ENCODE measurements at places on chromosomes 4 and X. TPM values are rescaled to one million over a fixed set of nuclear protein-coding genes. Genes with fewer than 3 reads are reported as not detected.

ESX1 gene
- not detected for polyA plus RNA-seq

DNA sequence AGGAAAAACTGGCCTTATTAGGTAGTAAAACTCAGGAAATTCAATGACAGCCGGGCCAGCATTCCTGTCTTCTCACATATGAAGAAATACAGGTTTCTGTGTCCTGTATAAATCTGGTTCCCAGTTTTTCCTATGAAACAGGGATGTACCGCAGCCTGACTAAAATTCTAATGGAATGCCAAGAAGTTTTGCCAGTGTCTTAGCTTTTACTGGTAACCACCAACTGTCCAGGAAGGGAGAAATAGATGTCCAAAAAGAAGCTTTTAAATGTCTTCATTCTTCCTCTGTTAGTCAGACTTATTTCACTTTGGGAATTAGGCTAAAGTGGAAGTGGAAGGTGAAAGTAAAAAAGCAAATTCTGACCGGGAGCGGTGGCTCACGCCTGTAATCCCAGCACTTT lies 108.0 kb upstream of the TBL1X start:
- no peak for DNase-seq

- DNase-seq: no peak
Observed at GRCh38 chr4:44425614-44426208, 22.9 kb downstream of the KCTD8 start.

DNA sequence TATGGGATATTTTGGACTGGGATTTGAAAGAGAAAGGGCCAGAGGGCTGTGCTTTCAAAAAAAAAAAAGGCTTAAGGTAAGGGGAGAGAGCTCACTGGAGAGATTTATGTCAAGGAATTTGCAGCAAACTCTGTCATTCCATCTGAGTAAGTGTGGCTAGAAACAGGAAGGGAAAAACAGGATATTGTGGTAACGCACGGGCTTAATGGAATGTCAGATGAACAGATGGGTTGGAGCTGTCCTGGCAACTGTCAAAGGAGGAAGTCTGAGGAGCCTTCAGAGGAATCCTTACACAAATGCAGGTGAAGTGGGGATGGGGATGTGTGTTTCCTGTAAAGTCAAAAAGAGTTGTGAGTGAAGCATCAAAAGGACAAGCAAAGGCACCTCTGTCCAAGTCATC lies 15.1 kb upstream of the NKX3-2 start:
- no peak for DNase-seq

GRCh38 chr4:147524601-147525000 lies 43.7 kb downstream of the EDNRA start:
- DNase-seq: no peak

FDCSP gene
- polyA plus RNA-seq: not detected

DNA sequence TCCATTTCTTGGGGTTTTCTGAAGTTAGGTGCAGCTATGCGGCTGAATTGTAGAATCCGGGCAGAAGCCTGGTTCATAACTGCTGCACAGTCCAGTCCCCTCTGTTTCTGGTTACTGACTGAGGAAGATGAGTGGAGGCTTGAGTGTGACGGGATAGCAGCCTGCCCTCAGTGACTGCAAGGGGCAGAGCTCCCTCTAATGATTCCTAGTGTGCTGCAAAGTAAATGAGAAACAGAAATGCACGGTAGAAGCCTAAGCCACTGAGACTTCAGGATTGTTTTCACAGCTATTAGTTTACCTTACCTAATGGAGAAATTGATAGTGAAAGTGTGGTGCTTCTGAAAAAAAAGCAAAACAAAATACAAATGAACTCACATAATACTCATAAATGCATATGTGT lies 189.2 kb downstream of the GPM6A start:
- DNase-seq: no peak

GRCh38 chrX:153684467-153685155 lies 3.1 kb upstream of the SLC6A8 start:
- DNase-seq: peak; percentile 66

- no peak for DNase-seq
Observed at GRCh38 chr4:146443525-146443924, 78.2 kb downstream of the SLC10A7 start.

DNA sequence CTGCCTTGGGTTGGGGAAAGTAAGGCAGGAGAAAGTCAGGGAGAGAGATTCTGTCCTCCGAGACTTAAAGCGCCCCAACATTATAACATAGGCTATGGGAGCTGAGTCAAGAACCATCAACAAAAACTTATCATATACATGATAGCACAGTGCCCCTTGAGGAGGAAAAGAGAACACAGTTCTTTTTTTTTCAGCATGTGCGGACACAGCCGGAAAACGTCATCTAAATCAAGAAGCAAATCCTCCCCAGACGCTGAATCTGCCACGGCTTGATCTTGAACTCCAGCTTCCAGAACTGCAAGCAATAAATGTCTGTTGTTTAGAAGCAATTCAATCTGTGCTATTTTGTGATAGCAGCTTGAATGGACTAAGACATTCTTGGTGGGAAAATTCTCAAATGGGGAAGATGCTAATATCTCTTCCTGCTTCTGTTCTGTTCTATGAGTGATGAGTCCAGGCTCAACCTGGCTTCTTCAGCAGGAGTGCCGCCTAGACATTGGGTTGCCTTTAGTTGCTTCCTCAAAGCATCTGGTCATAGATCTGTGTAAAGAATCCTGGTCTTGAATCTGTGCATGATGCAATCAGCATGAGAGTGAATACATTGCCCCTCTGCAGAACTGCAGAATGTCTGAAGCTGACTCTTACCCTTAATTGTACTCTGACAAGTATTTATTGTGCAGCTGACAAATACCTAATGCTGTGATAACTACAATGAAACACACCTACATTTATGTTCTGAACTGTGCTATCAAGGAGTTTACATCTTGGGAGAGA lies 549.8 kb upstream of the PRKX start:
- DNase-seq: no peak

GRCh38 chrX:84258708-84259107 lies 70.7 kb upstream of the RPS6KA6 start:
- DNase-seq: no peak

MAP7D2 gene
- polyA plus RNA-seq: 3.6 TPM

DNA sequence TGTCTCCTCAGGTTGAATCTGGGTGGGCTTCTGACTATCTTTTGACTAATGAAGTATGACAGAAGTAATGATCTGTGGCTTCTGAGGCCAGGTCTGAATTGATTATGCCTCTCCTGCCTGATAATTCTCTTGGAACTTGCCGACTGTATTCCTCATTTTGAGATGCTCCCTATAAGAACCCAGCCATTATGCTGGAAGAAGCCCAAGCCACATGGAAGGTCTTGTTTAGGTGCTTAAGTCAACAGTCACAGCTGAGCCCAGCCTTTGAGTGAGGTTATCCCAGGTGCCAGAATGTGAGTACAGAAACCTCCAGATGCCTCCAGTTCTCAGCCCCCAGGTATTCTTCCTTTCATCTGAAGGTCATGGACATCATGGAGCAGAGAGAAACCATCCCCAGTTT lies 456.6 kb downstream of the IL15 start:
- no peak for DNase-seq

DNA sequence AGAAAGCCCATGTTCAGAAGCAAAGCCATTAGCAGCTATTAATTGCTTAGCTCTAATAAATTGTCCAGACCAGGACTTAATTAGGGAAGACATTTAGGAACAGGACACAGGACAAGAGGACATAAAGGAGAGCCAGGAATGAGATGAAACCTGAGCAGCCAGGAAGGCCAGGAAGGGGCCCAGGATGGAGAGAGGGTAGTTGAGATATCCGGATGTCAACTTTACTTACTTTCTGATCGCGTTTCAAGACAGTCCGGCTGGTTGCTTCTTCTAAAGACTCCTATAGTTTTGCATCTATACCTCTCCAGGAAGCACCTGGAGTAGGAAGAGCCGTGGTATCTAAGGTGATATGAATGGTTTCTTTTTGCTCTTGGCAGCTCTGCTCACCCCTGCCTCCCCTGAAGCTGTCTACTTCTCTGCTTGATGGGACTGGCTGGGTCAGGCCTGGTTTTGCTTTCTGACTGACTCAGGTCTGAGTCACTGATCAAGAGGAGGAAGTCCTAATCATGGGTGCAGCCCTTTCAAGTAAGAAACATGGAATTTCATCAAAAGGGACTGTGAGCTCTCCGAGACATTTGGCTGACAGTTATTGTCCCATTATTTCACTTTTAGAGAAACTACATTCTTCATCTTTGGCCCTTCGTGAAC lies 733.3 kb downstream of the RPA4 start:
- no peak for DNase-seq

GRCh38 chrX:149643496-149643895 lies 11.9 kb upstream of the TMEM185A start:
- DNase-seq: no peak

SLC6A14 gene
- polyA plus RNA-seq: not detected

GRCh38 chr4:68074397-68074796 lies 55.3 kb downstream of the TMPRSS11F start:
- DNase-seq: no peak

DNA sequence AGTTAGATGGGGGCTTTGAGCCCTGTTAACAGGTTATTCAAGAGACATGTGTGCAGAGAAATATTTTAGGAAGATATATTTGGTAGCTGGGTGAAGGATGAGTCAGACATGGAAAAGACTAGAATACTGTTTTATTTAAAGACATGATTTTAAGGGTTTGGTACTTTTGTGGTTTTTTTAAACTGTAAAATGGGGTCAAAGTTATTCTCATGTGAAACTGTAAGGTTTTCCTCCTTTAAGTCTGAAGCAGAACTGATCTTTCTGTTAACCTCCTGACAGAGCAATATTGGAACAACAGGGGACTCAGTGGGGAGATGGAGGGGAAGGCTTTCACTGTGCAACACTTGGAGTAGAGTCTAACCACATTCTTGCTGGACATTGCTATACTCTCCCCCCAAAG lies 112.4 kb upstream of the LSM6 start:
- DNase-seq: no peak

GRCh38 chr4:105551965-105552746 lies at the start of gene ARHGEF38:
Gene ARHGEF38 (plus strand): TSS chr4:105552620. CDS start chr4:105552766, 146 bp downstream.
- DNase-seq: peak; percentile 85

RNF128 gene
- polyA plus RNA-seq: 18.4 TPM

ARMCX1 gene
- 20.3 TPM for polyA plus RNA-seq

PCDH10 gene
- 0.69 TPM for polyA plus RNA-seq

DNA sequence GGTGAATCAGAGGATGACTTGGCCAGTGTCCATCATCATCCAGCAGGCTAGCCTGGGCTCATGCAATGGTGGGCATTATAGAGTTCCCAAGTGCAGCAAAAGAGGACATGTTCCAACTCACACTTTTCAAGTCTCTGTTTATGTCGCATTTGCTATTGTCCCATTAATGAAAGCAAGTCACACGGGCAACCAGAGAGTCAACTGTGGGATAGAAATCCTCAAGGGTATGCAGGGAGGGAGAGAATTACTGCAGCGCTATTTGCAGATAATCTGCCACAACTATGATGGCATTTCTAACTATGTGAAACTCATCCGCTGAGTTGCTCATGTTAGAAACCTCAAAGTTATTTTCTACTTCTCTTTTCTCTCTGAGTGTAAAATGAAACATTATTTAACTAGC lies 78.5 kb upstream of the TAB3 start:
- DNase-seq: no peak

DNA sequence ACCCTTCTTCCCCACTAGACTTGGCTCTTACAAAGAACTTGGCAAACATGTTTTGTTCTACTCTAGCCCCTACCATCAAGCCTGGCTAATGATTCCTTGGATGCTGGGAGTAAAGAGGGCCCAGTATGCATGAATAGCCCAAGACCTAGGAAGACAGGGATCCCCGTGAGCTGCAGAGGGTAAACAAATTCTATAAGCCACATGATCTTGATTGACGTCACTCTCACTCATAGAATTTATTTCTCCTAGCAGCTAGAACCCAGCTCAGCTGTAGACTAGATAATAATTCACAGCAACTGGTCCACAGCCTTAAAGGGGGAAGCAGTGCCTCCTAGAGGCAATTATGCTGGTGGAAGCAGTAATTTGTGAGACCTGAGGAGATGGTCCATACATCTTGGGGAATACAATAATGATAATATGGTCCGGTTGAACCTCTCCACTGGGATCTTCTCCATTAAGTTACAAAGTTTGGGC lies 16.1 kb upstream of the USO1 start:
- DNase-seq: peak; percentile 61

- DNase-seq: no peak
Observed at GRCh38 chrX:68672581-68673318, 25.3 kb downstream of the STARD8 start.

SPACA5 gene
- not detected for polyA plus RNA-seq

- no peak for DNase-seq
Observed at GRCh38 chrX:38891641-38892413, 90.6 kb downstream of the MID1IP1 start.

PNMA6E gene
- not detected for polyA plus RNA-seq

- no peak for DNase-seq
Observed at GRCh38 chr4:141548791-141549190, 87.6 kb upstream of the IL15 start.

NUP62CL gene
- polyA plus RNA-seq: 9.8 TPM

- no peak for DNase-seq
Observed at GRCh38 chrX:43666311-43666912, 10.3 kb downstream of the MAOA start.

TRIML2 gene
- not detected for polyA plus RNA-seq

TRAM1L1 gene
- 7.2 TPM for polyA plus RNA-seq

DNA sequence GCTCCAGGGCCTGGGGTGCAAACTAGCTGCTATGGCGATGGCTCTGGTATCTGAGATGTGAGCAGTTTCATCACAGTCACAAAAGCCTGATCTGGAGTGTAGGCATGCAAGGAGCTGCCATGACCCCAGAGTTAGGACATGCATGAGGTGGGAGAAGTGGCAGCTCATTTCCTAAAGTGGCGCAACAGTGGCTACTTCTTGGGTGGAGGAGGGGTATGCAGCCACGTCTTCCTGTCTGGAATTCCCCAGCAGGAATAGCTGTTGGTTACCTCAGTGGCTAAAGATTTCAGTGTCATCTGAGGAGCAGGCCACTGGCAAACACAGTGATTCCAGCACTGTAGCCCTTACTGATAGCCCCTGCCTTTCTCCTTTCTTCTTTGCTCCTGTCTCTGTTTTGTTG lies 1382.5 kb downstream of the C4orf33 start:
- DNase-seq: no peak

GRCh38 chr4:65747386-65747785 lies 77.1 kb upstream of the EPHA5 start:
- DNase-seq: no peak

GRCh38 chrX:24081661-24082154 lies 27.0 kb downstream of the EIF2S3 start:
- DNase-seq: peak; percentile 29

GRCh38 chr4:143281507-143282190 lies 55.0 kb upstream of the GAB1 start:
- no peak for DNase-seq

VEGFD gene
- 1.2 TPM for polyA plus RNA-seq

DNA sequence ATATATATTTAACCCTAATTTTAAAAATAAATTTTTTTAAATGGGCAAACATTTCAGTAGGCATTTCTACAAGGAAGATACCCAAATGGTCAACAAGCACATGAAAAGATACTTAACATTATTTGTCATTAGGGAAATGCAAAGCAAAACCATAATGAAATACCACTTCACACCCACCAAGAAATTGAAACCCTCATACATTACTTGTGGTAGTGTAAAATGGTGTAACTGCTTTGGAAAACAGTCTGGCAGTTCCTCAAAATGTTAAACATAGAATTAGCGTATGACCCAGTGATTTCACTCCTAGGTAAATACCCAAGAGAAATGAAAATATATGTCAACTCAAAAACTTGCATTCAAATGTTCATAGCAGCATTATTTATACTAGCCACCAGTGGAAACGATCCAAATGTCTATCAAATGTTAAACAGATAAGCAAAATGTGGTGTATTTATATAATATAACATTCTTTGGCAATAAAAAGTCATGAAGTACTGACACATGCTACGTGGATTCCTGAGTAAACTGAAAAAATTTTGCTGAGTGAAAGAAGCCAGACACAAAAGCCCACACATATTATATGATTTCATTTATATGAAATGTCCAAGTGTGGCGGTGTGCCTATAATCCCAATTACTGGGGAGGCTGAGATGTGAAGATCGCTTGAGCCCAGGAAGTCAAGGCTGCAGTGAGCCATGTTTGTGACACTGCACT lies 16.6 kb downstream of the TRIM2 start:
- no peak for DNase-seq
